Activated gamma-delta T cell treated with Interleukin-2 at 50 U/mL for 16 hours (primary cell): ENCODE measurements at places on chromosomes 1 and 21.

DNA sequence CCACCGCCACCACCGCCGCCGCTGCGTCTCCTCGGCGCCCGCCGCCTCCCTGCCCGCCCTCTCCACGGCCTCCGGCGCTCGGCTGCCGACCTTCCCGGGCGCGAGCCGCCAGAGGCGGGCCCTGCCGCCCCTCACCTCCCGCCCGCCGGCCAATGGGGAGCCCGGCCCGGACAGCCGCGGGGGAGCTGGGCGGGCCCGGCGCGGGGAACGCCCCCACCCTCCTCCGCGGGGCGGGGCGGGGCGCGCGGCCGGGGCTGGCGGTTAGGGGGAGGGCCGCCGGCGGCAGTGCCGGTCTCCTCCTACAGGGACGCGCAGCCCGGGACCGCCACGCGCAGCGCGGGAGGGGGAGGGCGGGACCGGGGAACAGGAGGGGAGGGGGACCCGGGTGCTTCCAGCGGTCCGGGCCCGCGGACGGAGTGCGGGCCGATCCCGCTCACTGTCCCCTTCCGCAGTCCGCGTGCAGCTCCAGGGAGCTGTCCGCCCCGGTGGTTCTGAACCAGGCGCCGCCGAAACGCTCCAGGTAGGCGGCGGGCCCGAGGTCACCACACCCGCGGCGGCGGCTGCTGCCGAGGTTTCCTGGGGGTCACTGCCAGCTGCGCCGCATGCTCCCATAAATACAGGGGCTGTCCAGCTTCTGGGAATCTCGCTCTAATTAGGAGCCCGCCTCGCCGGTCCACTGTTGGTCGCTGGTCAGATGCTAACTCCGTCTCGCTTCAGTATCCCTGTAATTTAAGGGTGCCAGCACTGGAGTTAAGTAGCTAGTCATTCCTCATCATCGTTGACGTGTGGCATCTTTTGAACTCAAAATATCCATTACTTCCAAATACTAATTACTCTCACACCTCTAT, at the start of gene PGBD5:
Gene PGBD5, minus strand, starts transcription at position 87 of the 848 bp plus-strand sequence. CDS start 404 bp downstream, outside the sequence.
- DNase-seq = peak; percentile 36

- DNase-seq = no peak
These were observed 11.6 kb upstream of the PARP1 start for GRCh38 chr1:226419284-226420029.

DNA sequence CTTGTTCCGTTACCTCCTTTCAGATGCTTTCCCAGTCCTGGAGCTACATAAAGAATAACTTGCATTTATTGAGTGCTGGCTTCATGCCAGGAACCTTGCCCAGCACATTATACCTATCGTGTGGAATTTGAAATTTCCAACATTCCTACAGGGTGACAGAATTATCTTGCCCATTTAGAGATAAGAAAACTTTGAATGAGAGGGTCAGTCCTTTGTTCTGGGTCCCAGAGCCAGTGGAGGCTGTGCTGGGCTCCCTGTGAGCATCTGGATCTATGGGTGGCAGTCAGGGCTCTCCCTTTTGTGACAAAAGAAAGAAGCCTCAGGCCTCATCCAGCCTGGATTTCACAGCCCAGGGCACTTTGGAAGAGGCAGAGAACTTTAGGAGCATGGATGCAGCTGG, 3.2 kb downstream of the GSTM4 start:
- DNase-seq = no peak

DNA sequence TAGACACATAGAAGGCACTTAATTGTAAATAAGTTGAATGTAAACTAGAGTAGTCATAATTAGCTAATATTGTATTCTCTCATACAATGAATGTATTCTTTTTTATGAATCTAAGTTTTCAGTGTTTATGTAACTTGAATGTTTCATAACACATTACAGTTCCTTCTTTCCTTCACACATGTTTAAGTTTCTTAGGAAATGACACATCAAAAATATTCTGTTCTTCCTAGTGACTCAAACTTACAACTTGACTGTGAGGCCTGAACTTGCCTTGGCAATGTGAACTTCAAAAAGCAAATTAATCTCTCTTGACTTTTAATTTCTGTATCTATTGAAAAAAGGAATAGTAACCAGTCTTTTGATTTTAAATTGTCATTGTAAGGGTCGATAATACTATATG, 700.1 kb downstream of the KCNT2 start:
- no peak for DNase-seq

GRCh38 chr1:15353839-15354579, 55.7 kb upstream of the EFHD2 start:
- no peak for DNase-seq

DNA sequence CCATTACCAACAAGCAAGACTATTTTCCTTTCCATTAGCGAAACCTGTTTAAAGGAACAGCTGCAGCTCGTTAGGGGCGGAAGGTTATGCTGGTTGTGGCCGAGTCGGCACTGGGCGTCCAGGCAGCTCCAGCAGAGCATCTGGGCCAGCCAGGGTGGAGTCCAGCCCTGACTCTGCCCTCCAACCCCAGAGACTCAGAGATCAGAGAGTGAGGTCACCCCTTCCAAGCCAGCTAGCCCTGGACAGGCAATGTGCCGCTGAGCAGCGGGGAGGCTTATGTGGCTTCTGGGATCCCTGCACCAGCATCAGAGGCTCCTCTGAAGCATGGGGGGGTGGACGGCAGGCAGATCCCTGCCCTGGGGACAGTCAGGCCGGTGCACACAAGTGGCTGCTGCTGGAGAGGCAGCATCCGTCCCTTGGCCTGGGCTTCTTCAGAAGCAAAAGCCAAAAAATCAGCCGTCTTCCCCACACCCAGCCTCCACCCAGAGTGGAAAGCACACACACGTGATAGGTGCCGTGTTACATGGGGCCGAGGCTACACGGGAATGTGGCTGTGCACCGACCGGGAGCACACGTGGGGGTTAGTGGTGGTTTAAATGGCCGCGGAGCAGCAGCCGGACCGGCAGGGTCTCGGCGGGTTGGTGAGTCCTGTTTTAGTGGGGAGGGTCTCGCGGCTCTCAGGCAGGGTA, 30.1 kb downstream of the SLC66A1 start:
- no peak for DNase-seq

- no peak for DNase-seq
These were observed 410 bp upstream of the TDRD5 start for GRCh38 chr1:179591253-179591591.

DNA sequence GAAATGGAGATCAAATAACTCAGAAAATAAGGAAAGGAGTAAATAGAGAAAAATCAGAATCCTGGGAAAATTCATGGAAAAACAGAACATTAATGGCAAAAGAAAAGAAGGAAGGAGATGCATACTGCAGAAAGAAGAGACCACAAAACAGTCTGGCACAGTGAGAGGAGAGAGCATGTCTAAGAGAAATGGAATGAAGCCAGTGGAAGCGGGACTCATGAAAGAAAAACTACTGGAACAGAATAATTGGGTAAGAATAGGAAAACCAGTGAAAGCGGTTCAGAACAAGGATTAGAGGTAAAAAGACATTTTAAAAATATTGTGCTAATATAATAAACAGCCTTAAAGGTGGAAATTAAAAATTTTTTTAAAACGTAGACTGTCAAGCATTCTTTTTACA, 93.6 kb upstream of the GREM2 start:
- no peak for DNase-seq

DNA sequence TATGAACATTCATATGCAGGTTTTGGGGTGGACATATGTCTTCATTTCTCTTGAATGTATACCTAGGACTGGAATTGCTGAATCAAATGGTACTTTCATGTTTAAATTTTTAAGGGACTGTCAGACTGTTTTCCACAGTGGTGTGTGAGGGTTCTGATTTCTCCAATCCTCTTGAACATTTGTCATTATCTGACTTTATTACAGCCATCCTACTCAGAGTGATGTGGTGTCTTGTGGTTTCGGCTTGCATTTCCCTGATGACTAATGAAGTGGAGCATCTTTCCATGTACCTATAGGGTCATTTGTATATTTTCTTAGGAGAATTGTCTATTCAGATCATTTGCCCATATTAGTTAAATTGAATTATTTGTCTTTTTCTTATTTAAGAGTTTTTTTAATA, 35.4 kb upstream of the ZNF281 start:
- DNase-seq = no peak

GRCh38 chr1:41510531-41511238, 26.2 kb upstream of the EDN2 start:
- no peak for DNase-seq

DNA sequence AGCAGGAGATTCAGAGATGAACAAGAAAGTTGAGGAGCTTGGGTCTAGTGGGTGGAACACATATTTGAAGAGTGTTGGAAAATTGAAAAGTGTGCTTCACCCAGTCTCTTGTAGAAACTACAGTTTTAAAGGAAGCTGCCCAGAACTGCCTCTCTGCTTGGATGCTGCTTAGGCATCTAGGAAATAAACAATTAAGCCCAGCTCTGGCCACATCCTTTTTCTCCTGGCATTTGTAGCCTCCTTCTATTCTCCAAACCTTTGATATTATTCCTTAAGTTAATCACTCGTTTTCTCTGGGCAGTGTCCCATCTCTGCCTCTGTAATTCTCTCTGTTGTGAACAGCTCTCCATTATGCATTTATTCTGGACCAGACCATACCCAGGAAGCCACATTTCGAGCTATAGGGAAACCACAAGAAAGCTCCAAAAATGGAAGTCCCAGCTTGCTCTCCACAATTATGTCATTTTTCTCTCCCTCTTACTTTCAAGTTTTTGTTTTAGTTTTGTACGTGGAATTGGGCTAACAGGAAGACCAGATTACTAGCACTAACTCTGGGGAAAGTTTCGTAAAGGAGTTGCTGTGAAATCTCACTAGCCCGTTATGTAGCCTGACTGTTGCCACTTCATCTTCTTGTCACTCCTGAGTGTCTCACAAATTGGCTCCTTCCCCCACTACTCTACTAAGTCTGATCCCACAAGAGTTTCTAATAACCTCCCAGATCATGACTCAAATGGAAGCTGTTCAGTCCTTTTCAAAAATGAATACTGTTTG, 102.2 kb downstream of the NTMT2 start:
- DNase-seq = no peak

DNA sequence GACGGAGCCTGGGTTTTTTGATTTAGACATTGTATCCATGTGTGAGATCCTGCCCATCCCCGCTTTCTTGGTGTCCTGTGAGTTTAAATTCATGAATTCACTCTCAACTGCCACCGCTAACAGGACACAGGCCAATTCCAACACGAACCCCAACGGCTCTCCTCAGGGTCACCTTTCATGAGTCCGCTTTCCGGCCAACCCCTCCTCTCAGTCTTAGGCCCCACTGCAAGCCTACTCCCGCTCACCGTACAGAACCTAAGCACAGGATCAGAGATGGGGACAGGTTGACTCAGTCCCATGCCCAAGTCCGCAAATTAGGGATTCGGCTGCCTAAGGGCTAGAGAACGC, 238 bp upstream of the SCP2 start:
- DNase-seq = no peak

DNA sequence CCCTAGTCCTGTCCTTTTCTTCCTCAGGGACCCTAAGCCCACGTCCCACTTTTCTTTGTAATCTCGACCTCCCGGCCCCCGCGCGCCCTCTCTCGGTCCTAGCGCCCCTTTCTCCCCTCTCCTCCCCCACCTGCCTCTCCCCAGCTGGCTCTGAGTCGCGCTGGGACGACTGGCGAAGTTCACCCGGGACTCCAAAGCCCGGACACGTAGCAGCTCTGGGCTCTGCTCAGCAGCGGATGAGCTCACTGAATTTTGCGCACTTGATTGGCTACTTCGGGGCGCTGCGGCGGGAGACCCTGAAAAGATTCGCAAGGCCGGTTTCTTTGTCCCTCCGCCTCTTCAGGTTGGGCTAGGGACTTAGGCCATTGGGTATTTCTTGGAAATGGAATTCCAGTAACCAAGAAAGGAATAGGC, 16.3 kb upstream of the ACKR1 start:
- DNase-seq = no peak

DNA sequence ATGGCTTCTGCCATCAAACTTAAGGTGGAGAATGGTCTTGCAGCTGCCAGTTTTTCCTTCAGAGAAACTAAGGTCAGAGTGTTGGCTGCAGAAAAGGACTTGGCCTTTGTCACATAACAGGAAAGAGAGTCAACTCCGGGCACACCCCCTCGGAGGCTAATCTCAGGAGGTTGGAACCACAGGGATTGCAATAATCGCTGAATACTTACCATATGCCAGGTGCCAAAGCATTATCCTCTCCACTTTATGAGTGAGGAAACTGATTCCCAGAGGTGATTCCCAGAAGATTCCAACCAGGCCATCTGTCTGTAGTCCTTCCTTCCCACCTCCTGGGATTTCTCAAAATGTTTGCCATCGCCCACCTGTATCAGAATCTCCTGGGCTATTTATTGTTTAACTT, 54.0 kb downstream of the LACTBL1 start:
- no peak for DNase-seq

- no peak for DNase-seq
These were observed 1.7 kb upstream of the SPRR2B start for GRCh38 chr1:153072806-153073726.

DNA sequence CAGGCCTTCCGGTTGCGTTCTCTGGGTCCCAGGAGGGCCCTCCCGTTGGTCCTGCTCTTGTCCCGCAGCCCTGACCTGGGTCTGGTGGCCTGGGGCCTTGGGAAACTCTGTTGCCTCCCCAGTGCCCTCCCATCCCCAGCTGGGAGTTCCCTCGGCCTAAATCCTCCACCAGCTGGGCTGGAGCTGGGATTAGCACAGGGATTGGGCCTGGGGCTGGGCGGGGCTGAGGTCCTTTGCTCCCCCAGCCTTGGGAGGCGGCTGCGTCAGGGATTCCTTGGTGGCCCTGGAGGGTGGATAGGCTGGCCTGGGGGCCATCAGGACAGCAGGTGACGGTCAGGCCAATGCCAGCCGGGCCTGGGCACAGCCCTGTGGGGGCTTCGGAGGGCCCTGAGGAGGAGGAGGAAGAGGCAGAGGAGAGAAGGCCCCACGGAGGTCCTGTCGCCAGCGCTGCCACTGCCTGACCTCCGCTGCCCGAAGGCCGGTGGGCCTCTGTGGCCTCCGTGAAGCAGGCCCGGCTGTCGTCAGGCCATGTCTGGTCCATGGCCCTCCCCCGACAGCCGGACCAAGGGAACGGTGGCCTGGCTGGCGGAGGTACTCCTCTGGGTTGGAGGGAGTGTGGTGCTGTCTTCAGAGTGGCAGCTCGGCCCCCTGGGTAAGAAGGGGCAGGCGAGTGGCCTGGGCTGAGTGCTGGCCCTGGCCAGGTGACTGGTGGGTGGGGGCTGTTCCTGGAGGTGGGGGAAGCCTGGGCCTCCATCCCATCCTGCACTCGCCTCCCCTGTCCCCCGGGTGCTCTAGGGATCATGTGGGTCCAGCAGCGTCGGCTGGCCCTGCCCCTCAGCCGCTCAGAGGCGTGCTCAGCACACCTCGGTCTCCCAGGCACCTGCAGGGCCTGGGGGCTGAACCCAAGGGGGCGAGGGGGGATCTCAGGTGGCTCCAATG, at the start of gene PLCH2:
Gene PLCH2, plus strand, starts transcription at position 229 of the 939 bp plus-strand sequence. Its CDS starts 300 bp downstream, at position 529.
- no peak for DNase-seq

DNA sequence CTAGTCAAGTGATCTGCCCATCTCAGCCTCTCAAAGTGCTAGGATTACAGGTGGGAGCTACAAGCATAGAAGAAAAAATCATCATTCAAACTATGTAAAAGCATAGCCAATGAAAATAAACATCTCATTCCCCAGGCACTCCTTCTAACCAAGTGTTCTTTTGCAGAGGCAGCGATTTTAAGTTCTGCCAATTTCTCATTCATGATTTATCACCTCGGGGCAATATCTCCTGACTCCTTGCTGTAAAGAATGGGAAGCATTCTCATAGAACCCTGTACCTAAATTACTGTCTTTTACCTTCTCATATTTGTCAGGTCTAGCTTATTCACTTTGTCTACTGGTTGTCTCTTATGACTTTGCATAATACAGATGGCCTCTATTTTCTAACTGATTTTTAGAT, 32.5 kb upstream of the IVNS1ABP start:
- DNase-seq = no peak

- DNase-seq = no peak
These were observed 59.5 kb upstream of the LAPTM5 start for GRCh38 chr1:30817077-30817438.

- DNase-seq = no peak
These were observed 27.2 kb upstream of the ENO1 start for GRCh38 chr1:8905582-8906191.
